Stimulated activated CD4-positive, alpha-beta T cell treated with anti-CD3 and anti-CD28 coated beads, Interleukin-4, amount 100 ng/mL, for 4 hours (primary cell): ENCODE measurements at places on chromosomes 11 and 22.

GRCh38 chr11:79078999-79079398, 361.8 kb downstream of the TENM4 start:
- no peak for DNase-seq

DNA sequence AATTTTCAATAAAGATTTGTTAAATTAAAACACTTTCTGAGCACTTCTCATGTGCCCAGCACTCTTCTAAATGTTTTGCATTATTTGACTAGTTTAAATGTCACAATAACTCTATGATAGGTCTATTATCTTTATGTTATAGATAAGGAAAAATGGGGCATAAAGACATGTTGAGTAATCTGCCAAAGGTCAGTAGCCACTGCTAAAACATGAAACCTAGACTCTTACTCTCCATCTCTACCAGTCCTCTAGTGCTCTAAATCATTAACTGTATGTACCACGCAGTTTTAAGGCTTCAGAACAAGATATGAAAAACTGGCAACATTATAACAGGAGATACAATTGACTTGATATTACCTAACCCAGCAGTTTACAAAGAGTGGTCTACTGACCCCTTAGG, 6.9 kb downstream of the RAB6A start:
- DNase-seq = no peak

- no peak for DNase-seq
Measured at GRCh38 chr22:23059284-23059948, 10.9 kb upstream of the GNAZ start.

- DNase-seq = peak; percentile 79
Measured at GRCh38 chr22:30922151-30922611, 46.4 kb downstream of the MORC2 start.

DNA sequence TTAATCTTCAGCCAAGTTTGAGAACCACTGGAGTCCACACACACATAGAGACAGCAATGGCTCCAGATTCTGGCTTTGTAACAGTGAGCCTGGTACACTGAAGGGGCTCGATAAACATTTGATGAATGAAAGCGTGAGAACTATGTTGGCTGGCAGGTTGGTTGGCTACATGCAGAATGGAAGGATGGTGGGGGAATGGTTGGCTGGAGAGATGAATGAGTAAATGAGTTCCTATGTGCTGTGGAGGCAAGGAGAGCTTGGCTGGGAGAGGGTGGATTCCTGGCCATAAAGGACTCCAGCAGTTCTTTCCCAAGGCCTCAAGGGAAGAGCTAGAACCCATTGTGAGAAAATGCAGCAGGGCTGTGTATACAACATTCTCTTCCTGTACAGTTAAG, 168.0 kb upstream of the NECTIN1 start:
- DNase-seq = no peak

GRCh38 chr22:31313366-31314147, 21.3 kb upstream of the PIK3IP1 start:
- peak; percentile 44 for DNase-seq

GRCh38 chr11:69219991-69220390, 64.3 kb downstream of the SMIM38 start:
- DNase-seq = no peak

GRCh38 chr11:7251836-7252682, at the start of gene SYT9:
SYT9 (plus strand) TSS chr11:7251904; CDS start chr11:7252187, 283 bp downstream.
- peak; percentile 19 for DNase-seq

DNA sequence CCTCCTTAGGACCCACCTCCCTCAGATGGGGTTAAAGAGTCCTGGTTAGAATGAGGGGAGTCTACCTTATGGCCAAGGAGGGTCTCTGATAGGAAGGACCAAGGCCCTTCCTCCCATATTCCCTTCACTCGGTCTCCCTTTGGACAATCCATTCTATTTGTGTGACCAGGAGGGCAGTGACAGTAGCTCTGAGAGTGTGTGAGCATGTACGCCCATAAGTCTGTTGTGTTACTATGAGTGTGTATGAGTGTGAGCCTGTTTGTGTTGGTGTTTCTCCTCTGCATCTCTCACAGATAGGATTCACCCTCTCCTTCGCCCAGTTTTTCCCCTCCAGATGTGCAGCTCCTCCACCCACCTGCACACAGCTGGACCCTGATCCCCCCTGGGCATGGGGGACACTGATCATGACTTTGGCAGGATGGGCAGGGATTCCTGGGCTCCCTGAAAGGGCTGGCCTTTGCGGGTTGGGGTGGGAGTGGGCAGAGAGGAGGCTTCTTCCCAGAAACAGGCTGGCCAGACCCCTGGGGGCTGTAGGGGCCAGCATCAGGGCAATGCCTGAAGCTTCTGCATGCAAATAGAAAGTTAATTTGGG, 14.5 kb downstream of the PHLDB1 start:
- DNase-seq = no peak

DNA sequence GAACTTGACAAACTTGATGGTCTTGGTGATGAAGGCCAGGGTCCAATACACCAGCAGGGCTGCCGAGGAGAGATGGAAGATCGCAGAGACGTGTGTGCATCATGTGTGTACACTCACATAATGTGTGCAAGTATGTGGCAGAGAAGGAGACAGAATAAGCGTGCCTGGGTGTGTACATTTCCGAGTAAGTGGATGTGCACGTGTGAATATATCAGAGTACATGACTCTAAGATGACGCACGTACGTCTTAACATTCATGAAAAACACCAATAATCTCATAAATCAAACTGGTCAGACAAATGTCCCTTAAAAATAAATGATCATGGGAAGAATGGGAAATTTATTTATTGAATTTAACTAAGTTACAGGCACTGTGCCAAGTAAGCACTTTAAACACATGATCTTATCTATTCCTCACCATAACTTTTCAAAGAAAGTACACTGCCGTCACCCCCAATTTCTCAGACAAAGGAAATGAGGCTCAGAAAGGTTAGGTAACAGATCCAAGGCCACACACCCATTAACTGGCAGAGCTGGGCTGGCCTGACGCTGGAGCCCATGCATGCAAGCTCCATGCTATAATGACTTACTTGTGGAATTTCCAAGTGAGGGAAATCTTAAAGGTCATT, 13.0 kb downstream of the ABCC8 start:
- no peak for DNase-seq

- DNase-seq = no peak
Measured at GRCh38 chr11:126996036-126996804, 4.3 kb downstream of the KIRREL3 start.

- no peak for DNase-seq
Measured at GRCh38 chr11:113730887-113731726, 25.0 kb upstream of the TMPRSS5 start.

GRCh38 chr22:49590381-49590780, 237.3 kb downstream of the BRD1 start:
- no peak for DNase-seq

GRCh38 chr11:123065621-123066020, 3.7 kb upstream of the HSPA8 start:
- no peak for DNase-seq

- DNase-seq = no peak
Measured at GRCh38 chr11:102116453-102117205, 6.4 kb downstream of the YAP1 start.

DNA sequence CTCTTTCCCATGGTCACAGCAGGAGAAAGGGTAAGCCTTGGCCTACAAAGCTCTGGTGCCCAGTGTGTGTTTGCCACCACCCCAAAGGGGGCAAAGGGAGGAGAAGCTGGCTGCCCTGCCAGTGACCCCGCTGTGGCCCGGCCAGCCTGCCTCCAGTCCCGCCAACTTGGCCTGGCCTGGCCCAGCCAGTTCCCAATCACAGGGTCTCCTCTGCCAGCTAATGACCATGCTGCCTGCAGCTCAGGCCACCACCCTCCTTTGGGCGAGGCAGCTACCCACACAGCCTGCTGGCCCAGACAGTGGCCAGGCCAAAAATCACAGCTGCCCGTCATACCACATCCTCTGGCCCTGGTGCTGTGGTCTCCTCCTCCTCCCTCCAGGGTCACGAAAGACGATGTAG, 5.1 kb downstream of the GDPD5 start:
- DNase-seq = no peak

DNA sequence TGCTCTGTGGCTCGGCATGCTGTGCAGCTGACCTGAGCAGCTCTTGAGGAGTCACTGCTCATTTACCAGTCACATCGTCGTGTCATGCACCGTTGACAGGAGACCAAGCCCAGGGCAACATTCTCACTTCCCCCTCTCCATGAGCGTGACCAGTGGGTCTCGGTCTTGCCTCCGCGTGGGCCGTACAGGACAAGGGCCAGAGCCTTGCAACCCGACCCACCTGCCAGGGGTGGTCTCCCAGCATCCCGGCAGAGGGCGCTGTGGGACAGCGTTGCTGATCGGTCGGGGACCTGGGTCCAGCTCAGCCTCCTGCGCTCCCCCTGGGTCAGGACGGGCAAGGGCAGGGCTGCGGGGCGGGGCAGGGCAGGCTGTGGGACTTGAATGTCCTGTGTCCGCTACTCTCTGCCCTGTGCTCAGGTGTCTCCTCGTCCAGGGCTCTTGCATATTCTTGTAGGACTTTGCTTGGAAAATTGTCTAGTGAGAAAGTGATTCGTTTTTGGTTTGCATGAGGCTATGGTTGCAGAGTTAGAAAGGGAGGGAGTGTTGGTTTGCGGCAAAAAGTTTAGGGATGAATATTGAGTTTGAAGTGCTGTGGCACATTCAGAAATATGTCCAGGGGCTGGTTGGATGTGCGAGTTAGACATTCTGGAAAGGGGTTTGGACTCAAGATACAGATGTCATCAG, 16.2 kb downstream of the EIF4G2 start:
- peak; percentile 69 for DNase-seq

DNA sequence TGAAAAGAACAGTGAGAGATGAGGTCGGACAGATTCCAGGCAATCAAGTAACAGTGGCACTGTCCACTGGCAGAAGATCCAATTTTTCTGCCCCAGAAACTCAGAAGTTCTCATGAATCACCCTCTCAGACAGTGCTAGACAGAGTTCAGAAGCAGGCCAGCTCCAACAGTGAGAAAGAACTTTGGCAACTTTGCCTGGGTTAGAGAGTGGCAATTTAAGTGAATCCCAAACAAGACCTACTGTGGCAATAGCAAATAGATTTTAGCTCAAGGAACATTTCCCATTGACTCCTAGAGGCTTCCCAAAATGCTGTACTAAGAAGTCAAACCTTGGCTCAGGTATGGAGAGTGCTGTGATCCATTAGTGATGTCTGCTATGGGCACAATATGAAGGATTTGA, 12.3 kb downstream of the CD44 start:
- no peak for DNase-seq

GRCh38 chr11:118289401-118289800, 15.1 kb upstream of the CD3E start:
- DNase-seq = no peak

- DNase-seq = no peak
Measured at GRCh38 chr11:91257667-91258066, 967.0 kb upstream of the FAT3 start.

- no peak for DNase-seq
Measured at GRCh38 chr11:44978274-44978960, 27.7 kb upstream of the TP53I11 start.

DNA sequence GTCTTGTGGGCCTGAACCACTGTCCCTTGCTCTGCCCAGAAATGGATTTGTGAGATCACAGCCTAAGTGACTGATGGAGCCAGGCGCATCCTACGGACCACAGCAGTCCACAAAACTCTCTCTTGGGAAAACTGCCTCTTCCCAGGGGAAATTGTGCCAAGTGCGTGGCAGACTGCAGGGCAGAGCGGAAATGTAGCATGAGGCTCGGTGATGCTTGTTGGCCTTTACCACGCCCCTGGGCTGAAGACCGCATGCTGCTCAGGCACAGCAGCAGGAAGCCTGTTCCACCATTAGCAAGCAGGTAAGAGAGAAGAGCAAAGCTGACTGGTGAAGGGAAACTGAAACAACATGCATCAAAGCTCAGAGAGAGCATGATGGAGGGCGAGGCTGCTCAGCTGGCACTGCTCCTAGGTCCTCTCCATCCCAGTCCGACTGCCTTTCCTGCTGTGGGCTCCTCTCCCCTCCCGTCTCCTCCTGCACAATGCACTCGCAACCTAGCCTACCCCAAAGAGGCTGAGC, 26.5 kb upstream of the SCARF2 start:
- DNase-seq = peak; percentile 66

DNA sequence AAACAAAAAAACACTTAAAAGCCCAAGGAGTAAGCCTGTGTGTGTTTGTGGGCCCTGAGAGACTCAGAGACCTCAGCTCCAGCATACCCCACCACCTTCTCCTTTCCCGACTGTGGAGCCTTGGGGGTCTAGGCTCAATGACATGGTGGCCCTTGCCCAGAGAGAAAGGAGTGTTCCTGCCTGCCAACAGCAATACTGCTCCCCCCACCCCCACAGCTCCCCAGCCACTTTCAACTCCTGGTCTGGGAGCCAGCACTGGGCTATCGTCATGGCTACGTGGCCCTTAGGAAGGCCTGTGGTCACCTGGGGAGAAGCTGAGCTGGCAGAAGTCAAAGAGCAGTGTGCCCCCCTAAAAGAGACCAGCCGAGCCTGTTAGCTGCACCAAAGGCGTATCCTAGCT, 2.6 kb downstream of the PPP1R14B start:
- DNase-seq = no peak

- no peak for DNase-seq
Measured at GRCh38 chr11:128365044-128365443, 222.3 kb downstream of the ETS1 start.
